ENCODE measurements at places on chromosomes 1 and 21.

DNA sequence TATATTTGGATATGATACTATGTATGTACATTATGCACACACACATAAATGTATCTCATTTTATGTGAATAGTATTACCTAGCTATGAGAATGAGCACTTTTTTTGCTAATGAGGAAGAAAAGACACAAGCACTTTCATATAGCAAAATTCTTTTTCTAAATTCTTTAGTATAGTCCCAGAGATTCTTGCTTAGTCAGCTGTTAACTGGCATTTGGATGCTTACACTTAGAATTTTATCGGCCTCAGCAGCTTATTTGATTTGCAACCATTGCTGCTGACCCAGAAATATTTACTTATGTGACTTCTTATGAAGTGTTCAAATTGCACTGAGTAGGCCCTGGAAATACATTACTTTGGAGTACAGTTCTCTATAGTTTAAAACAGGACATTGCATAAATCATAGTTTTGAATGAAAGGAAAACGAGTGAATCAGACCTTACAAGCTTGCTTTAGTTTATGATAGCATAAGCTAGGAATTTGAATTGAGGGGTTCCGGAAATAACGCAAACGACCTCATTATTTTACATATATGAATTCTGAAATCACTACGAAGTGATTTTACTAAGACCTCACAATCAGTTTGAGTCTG lies 653.9 kb upstream of the NEGR1 start:
- no peak for DNase-seq

GRCh38 chr21:34186109-34186719 lies 112.8 kb downstream of the MRPS6 start:
- no peak for DNase-seq

GRCh38 chr1:3560981-3561380 lies 50.3 kb downstream of the MEGF6 start:
- no peak for DNase-seq

GRCh38 chr1:9081473-9081872 lies 12.0 kb upstream of the SLC2A5 start:
- DNase-seq: no peak

DNA sequence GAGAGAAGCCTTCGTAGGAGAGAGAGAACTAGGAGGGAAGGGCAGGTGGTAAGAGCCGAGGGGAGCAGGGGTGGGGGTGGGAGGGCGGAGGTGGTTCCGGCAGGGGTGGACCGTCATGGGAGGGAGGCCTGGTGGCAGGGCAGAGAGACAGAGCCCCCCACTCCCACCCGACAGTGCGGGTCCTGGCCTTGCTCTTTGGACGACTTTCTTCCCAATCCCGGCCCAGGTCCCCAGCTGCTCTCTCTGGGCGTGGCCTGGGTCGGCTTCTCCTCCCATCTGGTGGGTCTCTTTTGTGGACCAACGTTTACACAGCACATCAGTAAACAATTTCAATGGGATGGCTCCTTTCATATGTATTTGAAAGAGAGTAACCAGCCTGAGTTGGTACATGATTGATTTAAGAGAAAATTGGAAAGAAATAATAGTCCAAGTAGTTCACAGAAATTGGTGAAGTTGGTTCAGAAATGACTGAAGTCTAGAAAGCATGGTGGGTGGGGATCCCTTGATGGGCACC lies 56.9 kb downstream of the LDLRAD2 start:
- no peak for DNase-seq

DNA sequence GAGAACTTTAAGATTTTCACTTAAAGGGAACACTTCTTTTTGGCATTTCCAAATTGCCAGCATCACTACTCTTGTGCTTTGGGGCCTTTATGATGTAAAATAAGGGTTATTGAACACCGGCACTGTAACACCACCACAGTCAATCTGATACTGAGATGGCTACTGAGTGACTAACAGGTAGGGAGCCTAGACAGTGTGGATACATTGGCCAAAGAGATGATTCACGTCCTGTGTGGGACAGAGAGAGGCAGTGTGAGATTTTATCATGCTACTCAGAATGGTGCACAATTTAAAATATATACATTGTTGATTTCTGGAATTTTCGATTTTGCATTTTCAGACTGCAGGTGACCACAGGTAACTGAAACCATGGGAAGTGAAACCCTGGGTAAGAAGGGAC lies 261.6 kb downstream of the SPATA17 start:
- DNase-seq: no peak

GRCh38 chr1:64302971-64303370 lies 99.5 kb downstream of the UBE2U start:
- DNase-seq: no peak

DNA sequence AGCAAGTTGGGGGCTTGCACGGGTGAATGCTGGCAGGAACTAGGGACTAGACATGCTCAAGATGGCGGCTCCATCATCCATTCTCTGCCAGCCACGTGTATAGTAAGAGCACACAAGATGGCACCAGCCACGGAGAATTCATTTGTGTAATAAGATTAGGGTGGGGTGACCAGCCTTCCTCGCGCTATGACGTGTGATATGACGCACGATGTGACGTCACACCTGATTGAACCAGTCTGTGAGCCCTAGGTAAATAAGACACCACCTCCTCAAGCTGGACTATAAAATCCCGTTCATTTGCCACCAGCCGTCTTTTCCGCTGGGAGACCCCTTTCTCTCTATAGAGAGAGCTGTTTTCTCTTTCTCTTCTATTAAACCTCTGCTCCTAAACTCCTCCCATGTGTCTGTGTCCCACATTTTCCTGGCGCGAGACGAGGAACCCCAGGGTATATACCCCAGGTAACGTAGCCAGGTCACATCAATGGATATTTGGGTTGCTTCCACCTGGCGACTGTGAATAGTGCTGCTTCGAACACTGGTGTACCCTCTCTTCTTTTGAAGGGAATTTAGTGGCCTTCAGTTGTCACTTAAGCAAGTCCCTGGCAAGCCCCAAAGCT lies 18.1 kb upstream of the COG2 start:
- no peak for DNase-seq

DNA sequence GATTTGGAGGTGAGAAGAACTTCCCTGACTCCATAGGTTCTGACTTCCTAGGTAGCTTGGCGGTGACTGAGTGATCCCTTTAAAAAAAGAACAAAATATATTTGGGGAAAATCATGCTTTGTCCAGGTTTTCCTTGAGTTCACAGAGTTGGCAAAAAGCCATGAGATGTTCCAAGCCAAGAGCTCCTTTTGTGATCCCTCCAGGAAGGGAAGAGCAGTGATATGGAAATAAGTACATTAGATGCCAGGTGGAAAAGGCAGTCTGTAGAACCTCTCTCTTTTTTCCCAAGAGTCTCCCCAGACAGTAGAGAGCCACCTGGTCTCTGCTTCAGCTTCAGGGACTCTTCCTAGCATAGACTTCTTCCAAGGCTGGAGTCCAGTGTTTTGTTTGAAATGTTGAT lies 10.2 kb downstream of the TLCD4 start:
- no peak for DNase-seq

- no peak for DNase-seq
Observed at GRCh38 chr1:201184307-201185122, 6.1 kb upstream of the IGFN1 start.

DNA sequence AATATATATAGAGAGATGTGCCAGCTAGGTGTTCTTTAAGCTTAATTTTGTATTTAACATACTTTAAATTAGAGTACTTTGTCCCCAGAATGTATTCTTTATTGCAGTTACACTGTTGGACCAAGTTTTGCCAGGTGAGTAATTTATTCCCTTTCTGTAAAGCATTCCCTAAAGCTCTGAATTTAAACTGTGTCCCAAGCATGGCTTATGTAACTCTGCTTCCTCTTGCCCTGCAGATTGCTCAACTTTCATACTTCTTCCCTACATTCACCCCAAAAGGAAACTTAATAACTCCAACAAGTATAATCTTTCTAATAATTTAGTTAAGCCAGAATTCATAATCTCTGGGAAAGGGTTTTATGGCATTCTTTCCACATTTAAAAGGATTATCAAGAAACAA lies 5.6 kb downstream of the LYPLAL1 start:
- no peak for DNase-seq

GRCh38 chr1:32709075-32709474 lies 6.5 kb upstream of the SYNC start:
- DNase-seq: no peak

- no peak for DNase-seq
Observed at GRCh38 chr1:230058626-230059025, 8.4 kb upstream of the GALNT2 start.

- no peak for DNase-seq
Observed at GRCh38 chr1:236455243-236455642, 61.2 kb downstream of the EDARADD start.

DNA sequence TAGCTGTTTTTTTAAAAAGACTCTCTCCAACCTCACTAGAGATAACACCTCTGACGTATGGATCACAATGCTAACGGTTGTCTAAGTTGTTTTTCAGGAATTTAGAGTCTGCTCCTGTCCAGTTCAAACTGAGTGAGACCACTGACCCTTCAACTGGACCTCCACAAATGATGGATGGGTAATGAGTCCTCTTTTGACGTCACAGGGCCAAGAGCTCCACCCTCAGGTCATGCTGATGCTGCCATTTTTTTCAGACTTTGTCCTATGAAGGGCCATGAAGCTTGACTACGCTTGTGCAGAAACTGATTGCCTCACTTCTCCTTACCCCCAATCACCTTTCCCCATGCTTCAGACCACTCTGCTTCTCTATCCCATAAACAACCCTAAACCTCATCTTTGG lies 16.6 kb downstream of the GRIK3 start:
- no peak for DNase-seq

All from hematopoietic multipotent progenitor cell treated with erythropoietin and hydrocortisone succinate and interleukin-3 and kit ligand, for 17 days (in vitro differentiated cells).